ENCODE measurements at places on chromosomes 11 and 22.
A peak's percentile ranks its signal among the peaks of the same experiment; 100 is the strongest.

- peak; percentile 18 for DNase-seq
Measured at GRCh38 chr11:128653801-128654231, 40.1 kb upstream of the FLI1 start.

DNA sequence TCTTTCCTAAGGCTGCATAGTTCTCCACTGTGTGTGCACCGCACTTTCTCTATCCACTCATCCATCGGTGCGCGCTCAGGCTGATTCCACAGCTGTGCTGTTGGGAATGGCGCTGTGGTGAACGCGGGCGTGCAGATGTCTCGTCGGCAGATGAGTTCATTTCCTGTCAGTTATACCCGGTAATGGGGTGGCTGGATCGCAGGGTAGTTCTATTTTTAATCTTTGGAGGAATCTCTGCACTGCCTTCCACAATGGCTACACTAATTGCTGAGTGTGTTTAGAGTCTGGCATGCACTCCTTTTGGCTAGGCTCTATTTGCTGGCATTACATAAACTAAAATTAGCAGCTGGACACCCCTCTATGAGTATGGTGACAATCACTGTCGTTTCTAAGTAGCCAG lies 27.9 kb upstream of the KRTAP5-7 start:
- DNase-seq, result no peak

- peak; percentile 71 for DNase-seq
Measured at GRCh38 chr11:124602193-124602592, 9.0 kb upstream of the PANX3 start.

GRCh38 chr22:22721681-22722354 lies 77.4 kb downstream of the GGTLC2 start:
- DNase-seq, result no peak
